ENCODE measurements at places on chromosomes 1 and 21. TPM values are rescaled to one million over a fixed set of nuclear protein-coding genes. Genes with fewer than 3 reads are reported as not detected.

SEMA6C gene
- 0.23 TPM for polyA plus RNA-seq

OR6N1 gene
- polyA plus RNA-seq, result not detected

RABGGTB gene
- polyA plus RNA-seq, result 9.4 TPM

DMRTA2 gene
- not detected for polyA plus RNA-seq

KIAA0040 gene
- 11.8 TPM for polyA plus RNA-seq

- no peaks in the 10 kb centered on the region for H3K4me1 ChIP-seq
- H3K27ac ChIP-seq, result no peak overlapping the region
- no peak for DNase-seq
- no peaks in the 10 kb centered on the region for H3K36me3 ChIP-seq
- H3K27me3 ChIP-seq, result no peaks in the 10 kb centered on the region
These were observed 44.1 kb downstream of the OLFML3 start for GRCh38 chr1:114023377-114023776.

DNA sequence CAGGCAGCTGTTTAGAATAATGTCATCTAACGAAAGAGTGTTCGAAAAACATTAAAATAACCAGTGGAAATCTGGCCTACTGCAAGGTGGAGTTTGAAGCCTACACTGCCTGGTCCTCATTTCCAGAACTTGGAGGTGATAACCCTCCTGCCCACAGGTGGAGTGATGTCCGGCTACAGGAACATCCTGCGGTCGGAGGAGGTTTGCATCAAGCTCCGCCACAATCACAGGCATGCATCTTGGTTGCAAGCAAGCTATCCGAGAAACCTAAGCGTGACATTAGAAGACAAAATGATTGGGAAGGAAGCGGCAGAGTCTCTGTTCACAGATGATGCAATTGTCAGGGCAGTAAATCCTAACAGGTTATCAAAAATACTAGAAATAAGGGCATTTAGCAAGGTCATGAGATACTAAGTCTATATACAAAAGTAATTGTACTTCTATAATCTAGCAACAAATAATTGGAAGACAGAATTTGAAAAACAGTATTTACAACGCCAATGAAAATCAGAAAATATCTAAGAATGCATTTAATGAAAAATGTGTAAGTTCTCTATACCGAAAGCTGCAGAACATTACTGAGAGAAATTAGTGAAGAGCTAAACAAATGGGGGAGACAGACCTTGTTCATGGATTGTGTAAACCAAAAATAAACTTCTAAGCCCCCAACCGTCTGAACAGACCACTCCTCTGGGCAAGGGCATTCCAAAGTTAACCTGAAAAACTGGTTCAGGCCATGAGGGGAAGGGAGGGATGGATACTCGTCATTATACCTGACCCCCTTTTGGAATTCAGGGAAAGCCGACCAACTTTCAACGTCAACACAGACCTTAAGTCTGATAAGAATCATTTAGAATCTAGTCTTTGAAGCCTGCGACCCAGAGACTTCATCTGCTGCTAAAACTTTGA, 4.7 kb upstream of the SLC19A1 start:
- peaks cover 19% of the 10 kb centered on the region for H3K4me1 ChIP-seq
- H3K27me3 ChIP-seq, result peaks cover 4% of the 10 kb centered on the region
- DNase-seq, result no peak

DNA sequence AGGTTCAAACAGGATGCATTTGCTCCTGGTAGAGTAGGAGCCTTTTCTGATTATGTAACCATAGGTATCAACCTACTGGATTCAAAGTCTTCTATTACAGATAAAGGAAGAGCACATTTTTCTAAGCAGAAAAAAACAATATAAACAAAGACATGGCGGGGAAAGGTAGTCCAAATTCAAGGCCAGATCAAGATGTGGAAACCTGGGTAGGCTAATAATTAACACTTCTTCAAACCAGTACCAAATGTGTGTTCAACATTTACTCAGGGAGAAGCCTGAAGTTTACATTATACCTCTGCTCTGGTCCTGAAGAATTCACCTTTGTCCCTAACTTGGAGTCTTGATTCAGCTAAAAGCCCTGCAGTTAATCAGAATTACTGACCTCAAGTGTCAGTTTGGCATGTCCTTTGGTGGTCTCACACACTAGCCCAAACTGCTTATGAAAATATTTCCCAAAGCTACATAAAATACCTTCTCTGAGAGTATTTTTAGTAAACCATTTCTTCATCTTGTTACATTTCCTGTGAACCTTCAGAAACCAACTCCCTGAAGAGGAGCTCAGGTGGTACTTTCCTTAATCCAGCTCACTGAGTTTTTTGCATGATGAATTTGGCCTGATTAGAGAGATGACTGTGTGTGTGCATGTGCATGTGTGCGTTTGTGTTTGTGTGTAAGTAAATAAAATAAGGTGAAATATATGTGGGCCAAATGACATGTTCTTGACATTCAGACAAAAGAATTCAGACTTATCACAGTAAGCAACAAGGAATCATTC, 70.2 kb downstream of the TOR3A start:
- no peaks in the 10 kb centered on the region for H3K27me3 ChIP-seq
- peaks cover 24% of the 10 kb centered on the region for H3K4me1 ChIP-seq
- DNase-seq, result no peak
- no peak overlapping the region for H3K27ac ChIP-seq
- H3K4me3 ChIP-seq, result no peak overlapping the region
- H3K36me3 ChIP-seq, result no peaks in the 10 kb centered on the region

DNA sequence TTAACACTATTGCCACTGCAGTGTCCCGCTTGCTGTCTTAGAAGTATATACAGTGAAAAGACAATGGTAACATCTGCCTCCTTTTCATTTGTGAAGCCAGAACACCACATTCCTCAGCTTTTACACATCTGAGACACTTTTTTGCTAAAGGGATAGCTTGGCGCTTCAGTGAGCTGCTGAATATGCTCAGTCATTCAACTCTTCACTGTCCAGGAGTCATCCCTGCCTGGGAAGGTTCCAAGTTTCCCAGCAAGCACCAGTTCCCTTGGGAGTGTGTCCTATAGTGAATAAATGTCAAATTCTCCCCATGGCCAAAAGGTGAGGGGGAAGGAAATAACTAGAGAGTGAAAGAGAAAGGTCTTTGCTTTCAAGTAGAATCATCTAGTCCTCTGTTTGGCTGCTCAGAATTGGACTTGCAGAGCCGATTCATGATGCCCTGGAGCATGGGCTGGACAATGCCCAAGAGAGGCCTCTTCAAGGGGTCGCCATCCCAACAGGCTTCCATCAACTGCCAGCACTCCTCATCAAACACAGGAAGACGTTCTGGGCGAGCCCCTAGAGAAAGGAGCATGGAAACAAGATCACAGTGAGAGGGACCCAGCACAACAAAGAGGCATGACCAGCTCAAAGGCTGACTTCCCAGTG, 25.5 kb upstream of the RBBP5 start:
- peaks cover 42% of the 10 kb centered on the region for H3K36me3 ChIP-seq
- H3K27me3 ChIP-seq, result no peaks in the 10 kb centered on the region
- no peaks in the 10 kb centered on the region for H3K4me1 ChIP-seq
- DNase-seq, result no peak
- H3K27ac ChIP-seq, result no peak overlapping the region

- no peak overlapping the region for H3K27ac ChIP-seq
- DNase-seq, result no peak
- no peaks in the 10 kb centered on the region for H3K36me3 ChIP-seq
- peaks cover 4% of the 10 kb centered on the region for H3K27me3 ChIP-seq
- no peak overlapping the region for H3K4me3 ChIP-seq
These were observed 76.5 kb downstream of the GALNT2 start for GRCh38 chr1:230143534-230143933.

- H3K4me3 ChIP-seq, result peak overlapping the region; percentile 62
- peaks cover 64% of the 10 kb centered on the region for H3K4me1 ChIP-seq
- peaks cover 7% of the 10 kb centered on the region for H3K36me3 ChIP-seq
These were observed 223.6 kb upstream of the JUN start for GRCh38 chr1:59007429-59007819.

DNA sequence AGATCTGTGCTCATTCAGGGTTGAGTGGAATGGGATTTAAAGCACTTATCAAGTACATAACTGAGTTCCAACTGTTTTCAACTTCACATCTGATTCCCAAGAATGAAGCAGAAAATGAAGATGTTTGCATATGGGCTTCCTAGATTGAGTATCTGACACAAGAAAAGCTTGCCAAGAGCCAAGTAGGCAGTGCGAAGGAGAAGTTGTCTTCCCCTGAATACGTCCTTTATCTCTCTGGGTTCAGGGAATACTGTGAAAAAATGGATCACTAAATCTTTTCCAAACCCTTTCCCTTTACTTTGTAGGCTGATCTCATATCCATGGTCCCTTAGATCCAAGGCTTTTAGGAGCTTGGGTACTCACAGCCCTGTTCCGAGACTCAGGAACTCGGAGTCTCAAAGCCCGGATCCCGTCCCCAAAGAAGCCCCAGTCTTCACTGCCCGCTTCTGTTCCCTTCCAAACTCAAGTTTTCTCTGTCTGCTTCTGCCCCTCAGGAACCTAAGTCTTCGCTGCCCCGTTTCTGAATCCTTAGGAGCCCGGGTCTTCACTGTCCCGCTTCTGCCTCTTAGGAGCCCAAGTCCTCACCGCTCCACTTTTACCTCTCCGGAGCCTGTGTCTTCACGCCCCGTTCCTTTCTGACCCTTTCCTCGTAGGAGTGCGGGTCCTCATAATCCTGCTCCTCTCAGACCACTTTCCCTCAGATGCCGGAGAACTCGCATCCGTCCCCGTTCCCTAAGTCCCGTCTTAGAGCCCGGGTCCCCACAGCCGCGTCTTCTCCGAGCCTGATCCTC, 616 bp downstream of the TAF12 start:
- no peaks in the 10 kb centered on the region for H3K36me3 ChIP-seq
- no peak for DNase-seq
- H3K27me3 ChIP-seq, result peaks cover 11% of the 10 kb centered on the region
- H3K4me3 ChIP-seq, result peak overlapping the region; percentile 97
- peak overlapping the region; percentile 98 for H3K27ac ChIP-seq

GRCh38 chr1:171515741-171516140, 30.4 kb downstream of the PRRC2C start:
- H3K36me3 ChIP-seq, result peaks cover 16% of the 10 kb centered on the region
- H3K27ac ChIP-seq, result peak overlapping the region; percentile 75
- H3K4me1 ChIP-seq, result peaks cover 67% of the 10 kb centered on the region
- DNase-seq, result no peak
- H3K27me3 ChIP-seq, result peaks cover 11% of the 10 kb centered on the region
- H3K4me3 ChIP-seq, result no peak overlapping the region

DNA sequence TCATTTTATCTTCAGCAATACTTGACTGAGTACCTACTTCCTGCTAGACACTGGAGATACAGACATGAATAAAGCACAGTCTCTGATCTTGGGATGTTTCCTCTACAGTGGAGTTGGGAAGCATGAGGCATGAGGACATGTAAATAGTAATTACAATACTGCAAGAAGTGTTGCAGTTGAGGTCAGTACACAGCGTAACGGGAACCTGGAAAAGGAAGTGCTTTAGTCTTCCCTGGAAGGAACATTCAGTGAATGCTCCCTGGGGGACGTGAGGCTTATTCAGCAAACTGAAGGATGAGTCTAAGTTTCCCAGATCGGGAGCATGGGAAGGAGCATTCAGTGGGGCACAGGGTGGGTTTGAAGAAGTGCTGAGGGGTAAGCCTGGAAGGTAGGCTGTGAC, 112.4 kb downstream of the PIK3R3 start:
- H3K4me1 ChIP-seq, result no peaks in the 10 kb centered on the region
- no peak overlapping the region for H3K27ac ChIP-seq
- DNase-seq, result no peak
- H3K36me3 ChIP-seq, result peaks cover 8% of the 10 kb centered on the region

DNA sequence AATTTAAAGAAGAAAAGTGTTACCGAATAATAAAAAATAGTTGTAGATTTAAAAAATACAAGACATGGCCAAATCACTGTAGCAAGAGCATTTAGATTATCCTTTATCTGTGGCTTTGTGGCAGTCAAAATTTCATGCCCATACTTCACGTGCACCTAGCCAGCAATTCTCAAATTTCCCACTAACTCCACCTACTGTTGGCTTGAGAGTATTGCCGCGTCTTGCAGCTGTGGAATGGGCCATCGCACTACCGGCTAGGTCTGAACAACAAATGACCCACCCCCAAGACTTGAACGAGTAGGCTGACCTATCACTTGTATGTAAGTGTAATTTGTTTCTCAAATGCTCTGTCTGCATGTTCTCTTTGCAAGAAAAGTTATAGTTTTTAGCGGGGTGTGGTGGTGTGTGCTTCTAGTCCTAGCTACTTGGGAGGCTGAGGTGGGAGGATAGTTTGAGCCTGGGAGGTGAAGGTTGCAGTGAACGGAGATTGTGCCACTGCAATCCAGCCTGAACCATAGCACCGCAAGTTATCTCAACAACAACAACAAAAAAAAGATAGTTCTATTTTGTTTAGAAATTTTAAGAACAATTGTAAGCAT, 4.1 kb downstream of the KRTAP13-4 start:
- no peak overlapping the region for H3K27ac ChIP-seq
- H3K4me3 ChIP-seq, result no peak overlapping the region
- H3K4me1 ChIP-seq, result no peaks in the 10 kb centered on the region
- no peaks in the 10 kb centered on the region for H3K36me3 ChIP-seq
- H3K27me3 ChIP-seq, result peaks cover 3% of the 10 kb centered on the region
- DNase-seq, result no peak
